ENCODE measurements at places on chromosomes 1 and 21.

DNA sequence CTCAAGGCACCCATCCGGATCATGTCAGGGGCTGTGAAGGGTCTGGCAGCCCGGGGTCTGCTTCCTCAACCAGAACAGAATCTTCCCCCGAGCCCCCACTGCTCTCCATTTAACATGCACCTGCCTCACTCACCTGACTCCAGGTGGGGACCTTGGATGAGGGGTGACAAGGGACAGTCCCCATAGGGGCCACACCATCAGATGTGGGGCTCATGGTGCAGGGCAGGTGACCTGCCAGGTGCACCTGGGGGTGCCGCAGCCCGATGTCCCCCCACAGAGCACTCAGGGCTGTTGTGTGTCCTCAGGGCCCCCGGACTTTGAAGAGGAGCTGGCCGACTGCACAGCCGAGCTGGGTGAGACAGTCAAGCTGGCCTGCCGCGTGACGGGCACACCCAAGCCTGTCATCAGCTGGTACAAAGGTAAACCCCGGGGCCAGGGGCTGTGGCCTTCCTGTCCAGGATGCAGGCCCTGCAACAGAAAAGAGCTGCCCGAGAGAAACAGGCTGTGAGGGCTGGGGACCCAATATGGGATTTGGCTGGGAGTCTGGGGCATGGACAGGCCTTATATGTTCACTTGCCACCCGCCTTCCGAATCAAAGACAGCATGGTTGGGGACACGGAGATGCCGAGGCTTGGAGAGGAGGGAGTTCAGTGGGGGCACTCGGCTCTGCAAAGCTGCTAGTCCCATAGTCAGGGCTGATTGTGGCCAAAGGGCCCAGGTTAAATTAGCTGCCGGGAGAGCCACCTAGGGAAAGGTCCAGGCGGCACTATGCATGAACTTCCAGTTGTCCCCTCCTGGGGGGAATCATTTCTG lies 64.6 kb downstream of the TRIM11 start:
- peak; percentile 53 for DNase-seq

DNA sequence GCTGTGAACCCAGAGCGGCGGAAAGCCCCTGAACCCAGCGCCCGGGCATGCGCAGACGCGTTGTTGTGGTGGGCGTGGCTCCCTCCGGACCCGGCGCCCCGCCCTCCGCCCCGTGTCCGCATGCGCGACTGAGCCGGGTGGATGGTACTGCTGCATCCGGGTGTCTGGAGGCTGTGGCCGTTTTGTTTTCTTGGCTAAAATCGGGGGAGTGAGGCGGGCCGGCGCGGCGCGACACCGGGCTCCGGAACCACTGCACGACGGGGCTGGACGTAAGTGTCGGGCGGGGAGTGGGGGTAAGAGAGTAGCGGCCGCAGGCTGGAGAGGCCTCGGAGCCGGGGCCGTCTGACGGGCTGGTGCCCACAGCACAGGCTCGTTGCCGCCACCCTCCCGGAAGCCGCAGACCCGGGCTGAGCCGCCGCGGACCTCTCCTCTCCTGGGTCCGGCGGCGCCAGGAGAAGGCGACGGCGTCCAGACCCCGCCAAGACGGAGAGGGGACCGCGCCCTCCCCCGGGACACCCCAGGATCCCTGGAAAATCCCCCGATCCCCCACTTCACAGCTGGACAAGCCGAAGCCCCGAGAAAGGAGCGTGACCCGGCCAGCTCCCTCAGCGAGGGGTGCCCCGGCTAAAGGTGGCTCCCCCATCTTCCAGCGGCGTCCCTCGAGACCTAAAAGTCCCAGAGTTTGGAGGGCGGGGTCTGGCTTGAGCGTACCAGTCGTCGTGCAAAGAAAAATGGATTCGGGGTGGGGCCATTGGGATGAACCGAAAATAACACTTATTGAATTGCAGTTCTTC lies at the start of gene TMEM50A:
Gene TMEM50A (plus strand): TSS at position 147 of the 794 bp plus-strand sequence. CDS start 2,153 bp downstream, outside the sequence.
- peak; percentile 90 for DNase-seq

DNA sequence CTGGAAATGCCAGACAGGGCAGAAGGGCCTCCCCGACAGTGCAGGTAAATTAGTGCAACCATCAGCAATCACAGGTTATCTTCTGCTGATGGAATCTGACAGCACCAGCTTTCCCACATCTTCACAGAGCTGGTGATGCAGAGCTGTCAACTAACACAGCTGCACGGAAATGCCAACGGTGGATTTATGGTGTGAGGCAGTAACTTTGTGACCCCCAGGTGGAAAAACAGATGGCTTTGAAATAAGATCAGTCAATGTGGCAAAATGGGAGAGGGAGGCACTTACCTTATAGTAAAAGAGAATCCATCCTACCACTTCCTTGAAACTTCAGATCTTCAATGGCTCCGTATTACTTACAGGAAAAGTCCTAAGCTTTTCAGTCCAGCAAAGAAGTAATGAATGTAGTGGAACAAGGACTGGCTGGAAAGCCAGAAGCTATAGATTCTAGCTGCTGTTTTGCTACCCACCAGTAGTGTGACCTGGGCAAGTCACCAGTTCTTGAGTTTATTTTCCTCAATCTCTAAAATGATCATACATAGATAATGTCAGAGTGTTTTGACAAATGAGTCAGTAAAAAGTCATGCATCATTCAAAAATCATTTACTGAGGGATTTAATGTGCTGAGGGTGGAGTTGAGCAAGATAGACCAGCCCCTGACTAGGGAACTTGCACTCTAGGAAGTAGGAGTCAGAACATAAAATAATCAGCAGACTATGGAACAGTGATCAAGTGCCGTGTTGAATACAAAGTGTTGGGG lies 245.7 kb upstream of the JUN start:
- DNase-seq: no peak

DNA sequence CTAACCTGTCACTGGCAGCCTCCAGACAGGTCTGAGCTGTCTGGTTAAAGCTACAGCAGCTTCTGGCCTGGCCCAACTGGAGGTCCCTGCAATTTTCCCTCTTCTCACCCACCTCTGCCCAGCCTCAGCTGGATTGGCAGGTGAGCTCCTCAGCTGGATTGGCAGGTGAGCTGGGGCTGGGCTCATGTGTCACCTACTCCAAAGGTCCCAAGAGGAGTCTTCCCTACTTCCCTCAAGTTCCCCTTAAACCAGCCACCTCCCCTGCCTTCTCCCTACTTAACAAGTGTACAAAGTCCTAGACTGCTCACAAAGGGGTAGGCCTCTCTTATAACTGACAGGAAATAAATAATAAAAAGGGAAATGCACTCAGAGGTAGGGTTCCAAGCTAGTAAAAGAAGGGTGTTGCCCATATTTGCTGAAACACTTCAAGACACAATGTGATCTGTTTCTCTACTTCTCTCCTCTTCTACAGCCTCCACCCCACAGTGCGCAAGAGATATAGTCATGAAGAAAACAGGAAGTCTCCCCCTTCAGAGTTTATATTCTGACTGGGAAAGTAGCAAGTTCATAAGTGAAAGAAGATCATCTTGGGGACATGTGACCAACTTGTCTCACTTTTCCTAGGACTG lies at the start of gene GPA33:
Gene GPA33 (minus strand): TSS at position 64 of the 629 bp plus-strand sequence. CDS start 90 bp downstream, outside the sequence.
- no peak for DNase-seq

- DNase-seq: peak; percentile 34
Measured at GRCh38 chr1:53634571-53634979, 104.4 kb downstream of the GLIS1 start.

DNA sequence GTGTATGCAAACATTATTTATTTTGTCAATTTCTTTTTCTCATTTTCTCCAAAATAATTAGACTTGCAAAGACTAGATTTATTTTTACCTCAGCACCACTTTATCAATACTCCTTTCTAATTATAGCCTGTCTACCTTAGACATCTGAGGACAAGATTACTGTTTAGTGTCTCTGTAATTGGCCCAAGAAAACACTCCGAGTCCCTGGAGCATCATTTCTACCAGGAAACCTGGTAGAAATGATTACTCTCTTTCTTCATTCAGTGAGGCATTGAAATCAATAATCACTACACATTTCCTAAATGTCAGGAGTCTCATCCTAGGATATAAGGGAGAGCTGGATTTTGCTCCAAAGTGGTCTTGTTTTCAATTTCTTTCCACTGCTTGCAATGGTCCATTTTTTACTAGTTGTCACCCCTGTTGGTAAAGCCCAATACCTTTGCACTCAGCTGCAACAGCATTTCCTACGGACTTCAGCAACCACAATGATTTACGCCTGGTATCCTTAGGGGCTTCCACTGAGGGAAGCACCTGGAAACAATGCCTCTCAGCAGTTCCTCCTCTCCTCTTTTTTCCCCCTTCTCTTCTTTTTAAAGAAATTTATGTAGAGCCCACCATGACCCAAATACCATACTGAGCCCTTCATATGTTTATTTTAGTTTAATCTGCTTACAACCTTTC lies 64.6 kb downstream of the GRIK1 start:
- DNase-seq: no peak

DNA sequence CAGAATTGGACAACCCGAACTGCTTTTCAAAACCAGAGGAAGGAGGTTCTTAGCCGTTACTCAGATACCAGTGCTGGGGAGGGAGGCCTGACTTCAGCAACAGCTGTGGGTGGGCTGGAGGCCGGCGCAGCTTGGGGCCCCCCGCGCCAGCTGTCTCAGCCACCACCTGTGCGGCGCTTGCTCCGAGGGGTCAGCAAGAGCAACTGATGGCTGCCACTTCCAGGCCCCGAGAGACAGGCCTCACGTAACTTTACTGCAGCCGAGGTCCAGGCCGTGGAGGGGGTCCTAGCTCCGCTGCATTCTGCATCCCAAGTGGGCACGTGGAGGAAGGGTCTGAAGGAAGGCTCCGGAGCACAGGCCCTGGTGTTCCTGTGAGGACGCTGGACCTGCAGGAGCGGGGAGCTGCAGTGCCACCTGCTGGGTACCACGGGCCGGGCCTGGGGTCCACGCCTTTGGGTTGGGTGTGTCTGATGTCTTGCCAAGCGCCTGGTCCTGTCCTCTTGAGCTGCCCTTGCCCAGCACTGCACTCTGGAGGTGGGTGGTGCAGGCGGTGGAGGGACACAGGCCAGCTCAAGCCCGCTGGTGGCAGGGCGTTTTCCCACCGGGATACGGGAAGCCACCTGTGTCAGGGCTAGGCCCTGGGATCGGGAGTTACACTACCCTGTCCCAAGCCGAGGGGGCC lies 9.8 kb downstream of the THAP3 start:
- no peak for DNase-seq

DNA sequence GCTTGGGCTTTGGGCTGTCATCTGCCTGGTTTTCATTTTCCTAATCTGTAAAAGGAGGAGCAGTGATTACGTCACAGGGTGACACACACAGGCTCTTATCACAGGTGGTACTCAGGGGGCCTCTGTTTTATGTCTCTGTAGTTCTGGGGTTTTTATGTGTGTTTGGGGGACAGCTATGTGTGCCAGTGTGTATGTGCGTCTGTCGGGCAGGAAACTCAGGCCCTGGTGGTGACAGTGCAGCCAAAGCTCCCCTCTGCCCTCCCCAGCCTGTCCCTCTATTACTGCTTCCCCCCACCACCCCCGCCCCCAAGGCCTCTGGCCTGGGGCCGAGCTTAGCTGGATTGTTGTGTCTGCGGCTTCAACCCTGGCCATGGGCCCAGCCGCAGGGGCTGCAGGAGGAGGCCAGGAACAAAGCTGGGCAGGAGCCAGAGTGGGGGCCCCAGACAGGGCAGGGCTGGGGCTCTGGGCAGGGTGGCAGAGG lies 13.3 kb downstream of the MFAP2 start:
- no peak for DNase-seq
